Activated CD8-positive, alpha-beta memory T cell treated with anti-CD3 and anti-CD28 coated beads for 1 hour (primary cell): ENCODE measurements at places on chromosomes 3 and 15.

- no peak for DNase-seq
These were observed 172.0 kb upstream of the HES1 start for GRCh38 chr3:193963808-193964516.

DNA sequence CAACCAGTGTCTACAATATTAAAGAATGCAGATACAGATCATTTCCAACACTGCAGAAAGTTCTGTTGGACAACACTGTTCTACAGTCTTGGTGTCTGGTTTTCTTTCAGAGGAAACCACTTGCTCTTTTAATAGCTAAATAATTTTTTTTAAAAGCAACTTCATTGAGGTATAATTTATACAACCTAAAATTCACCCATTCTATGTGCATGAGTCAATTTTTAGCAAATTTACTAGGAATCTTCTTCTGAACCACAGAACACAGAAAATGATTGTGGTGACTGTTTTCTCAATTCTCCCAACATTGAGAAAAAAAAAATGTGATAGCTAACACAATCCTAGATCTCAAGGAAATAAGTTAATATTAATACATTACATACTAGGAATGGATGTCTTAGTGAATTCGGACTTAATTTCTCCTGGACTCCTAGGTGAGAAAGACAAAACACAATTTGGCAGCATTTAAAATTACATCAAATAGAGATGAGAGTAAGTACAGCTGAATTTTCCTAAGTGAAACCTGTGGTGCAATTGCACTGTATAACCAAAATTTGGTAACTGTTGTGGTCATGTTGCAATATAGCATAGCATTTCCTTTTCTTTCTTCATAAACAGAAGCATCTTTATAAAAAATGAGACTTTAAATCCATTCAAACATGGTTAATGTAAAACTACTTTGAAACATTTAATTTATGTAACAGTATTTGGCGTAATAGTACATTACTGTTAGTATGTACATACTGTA, 15.3 kb upstream of the PLCL2 start:
- no peak for DNase-seq

GRCh38 chr3:112778353-112778948, 68.2 kb downstream of the CD200R1L start:
- DNase-seq: no peak

- no peak for DNase-seq
These were observed 48.9 kb downstream of the CYP11A1 start for GRCh38 chr15:74318376-74319137.

DNA sequence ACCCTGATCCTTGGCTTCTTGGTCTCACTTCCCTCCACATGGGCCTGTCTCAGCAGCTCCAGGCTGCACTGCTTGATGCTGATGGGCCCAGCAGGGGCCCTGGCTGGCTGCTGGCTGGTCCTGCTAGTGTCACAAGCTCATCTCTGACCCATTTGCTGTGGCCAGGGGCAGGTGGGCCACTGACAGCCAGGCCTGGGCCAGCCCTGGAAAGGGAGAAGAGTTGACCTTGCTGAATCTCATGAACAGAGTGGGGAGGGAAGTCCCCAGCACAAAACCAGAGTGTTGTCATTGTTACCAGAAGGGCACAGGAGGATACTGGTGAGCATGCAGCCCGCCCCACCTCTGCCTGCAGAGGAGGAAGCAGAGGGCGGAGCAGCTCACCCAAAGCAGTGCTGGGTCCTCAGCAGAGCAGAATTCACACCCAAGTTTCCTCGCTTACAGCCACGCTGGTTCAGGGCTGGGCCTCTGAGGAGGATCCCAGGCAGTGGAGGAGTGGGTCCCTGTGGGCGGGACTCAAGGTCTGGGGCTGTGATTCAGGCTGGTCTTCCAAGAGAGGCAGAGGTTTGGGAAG, 7.6 kb upstream of the KLF15 start:
- DNase-seq: no peak

DNA sequence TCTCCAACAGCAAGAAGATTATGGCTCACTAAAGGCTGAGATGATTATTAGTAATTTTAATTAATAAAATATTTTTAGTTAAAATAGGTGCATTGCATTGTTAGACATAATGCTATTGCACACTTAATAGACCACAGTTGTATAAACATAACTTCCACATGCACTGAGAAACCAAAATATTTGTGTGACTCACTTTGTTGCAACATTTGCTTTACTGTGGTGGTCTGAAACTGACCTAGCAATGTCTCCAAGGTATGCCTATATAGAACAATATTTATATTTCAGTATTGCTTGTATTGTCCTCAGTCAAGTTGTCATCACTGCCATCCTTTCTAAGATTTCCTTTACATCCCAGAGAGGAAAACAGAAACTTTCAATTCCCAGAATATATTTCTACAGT, 1215.2 kb downstream of the SI start:
- DNase-seq: no peak

DNA sequence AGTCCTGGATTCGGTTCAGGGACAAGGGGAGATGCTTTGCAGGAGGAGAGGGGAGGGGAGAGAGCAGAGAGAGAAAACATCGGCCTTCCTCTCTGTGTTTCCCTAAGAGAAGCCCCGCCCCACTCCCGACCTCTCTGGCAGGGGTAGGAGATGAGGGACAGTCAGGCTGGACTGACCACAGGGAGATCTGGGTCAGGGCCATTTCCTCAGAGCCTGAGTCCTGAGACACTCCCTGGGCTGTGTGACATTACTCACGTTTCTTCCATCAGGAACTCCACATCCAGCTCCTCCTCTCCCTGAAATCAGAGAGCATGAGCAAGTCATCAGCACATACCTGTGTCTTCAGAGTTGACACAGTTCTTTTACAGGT, 9.1 kb downstream of the PLA2G4D start:
- no peak for DNase-seq

- DNase-seq: no peak
These were observed 200.5 kb downstream of the ITPR1 start for GRCh38 chr3:4693620-4694019.

GRCh38 chr3:141389703-141390102, 21.4 kb downstream of the ZBTB38 start:
- DNase-seq: no peak

DNA sequence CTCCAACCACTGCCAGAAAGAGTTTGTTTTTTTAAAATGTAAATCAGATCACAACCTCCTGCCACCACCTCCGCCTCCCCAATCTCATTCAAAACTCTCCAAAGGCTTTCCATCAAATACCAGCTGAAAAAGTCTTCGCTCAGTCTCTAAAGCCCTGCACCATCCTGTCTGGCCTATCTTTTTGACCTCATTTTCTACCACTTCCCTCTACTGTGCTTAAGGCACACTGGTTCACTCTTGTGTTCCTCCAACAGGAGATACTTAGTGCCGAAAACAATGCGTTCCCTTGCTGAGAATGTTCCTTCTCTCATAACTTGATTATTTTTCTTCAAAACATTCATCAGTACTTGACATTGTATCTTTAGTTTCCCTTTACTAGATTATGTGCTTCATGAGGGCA, 3.5 kb downstream of the BTBD1 start:
- no peak for DNase-seq

DNA sequence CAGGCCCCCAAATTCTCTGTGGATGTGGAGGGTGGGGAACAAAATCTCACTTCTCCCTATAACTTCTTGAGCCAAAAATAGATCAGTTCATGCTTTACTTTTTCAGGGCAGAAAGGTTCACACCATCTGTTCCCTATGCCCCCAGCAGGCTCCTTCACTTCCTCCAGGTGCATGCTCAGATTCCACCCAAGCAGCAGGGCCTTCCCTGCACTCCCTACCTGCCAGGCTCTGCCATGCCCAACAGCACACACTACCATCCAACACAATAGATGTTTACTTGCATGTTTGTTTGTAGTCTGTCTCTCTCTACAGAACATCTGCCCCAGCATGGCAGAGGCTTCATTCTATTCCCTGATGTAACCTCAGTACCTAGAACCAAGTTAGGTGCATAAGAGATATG, 43.3 kb downstream of the GABRB3 start:
- no peak for DNase-seq
